ENCODE measurements at places on chromosomes 5 and 9.

GRCh38 chr9:91241909-91242308 lies 119.8 kb downstream of the AUH start:
- DNase-seq, result no peak

- DNase-seq, result no peak
These were observed 143.6 kb downstream of the MRPS30 start for GRCh38 chr5:44952376-44952775.

DNA sequence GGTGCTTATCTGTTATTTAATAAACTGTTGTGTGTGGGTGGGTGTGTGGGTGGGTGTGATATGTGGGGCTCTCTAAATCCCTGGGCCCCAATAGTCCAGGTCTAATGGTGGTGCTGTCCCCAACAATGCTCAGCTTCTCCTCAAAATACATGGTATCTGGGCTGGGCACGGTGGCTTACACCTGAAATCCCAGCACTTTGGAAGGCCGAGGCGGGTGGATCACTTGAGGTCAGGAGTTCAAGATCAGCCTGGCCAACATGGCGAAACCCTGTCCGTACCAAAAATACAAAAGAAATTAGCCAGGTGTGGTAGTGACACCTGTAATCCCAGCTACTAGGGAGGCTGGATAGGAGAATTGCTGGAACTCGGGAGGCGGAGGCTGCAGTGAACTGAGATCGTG lies 4.5 kb upstream of the ORM1 start:
- no peak for DNase-seq

GRCh38 chr5:129379406-129379805 lies 80.7 kb upstream of the ADAMTS19 start:
- DNase-seq, result no peak

GRCh38 chr9:110160123-110160522 lies 47.8 kb downstream of the C9orf152 start:
- DNase-seq, result no peak

All from stimulated activated CD4-positive, alpha-beta T cell treated with anti-CD3 and anti-CD28 coated beads, Interleukin-1b, Interleukin-23, amount 100 ng/mL, for 24 hours (primary cell).